ENCODE measurements at places on chromosomes 3 and 15.

GRCh38 chr3:175005193-175005592 lies 146.1 kb downstream of the NAALADL2 start:
- no peak for DNase-seq

DNA sequence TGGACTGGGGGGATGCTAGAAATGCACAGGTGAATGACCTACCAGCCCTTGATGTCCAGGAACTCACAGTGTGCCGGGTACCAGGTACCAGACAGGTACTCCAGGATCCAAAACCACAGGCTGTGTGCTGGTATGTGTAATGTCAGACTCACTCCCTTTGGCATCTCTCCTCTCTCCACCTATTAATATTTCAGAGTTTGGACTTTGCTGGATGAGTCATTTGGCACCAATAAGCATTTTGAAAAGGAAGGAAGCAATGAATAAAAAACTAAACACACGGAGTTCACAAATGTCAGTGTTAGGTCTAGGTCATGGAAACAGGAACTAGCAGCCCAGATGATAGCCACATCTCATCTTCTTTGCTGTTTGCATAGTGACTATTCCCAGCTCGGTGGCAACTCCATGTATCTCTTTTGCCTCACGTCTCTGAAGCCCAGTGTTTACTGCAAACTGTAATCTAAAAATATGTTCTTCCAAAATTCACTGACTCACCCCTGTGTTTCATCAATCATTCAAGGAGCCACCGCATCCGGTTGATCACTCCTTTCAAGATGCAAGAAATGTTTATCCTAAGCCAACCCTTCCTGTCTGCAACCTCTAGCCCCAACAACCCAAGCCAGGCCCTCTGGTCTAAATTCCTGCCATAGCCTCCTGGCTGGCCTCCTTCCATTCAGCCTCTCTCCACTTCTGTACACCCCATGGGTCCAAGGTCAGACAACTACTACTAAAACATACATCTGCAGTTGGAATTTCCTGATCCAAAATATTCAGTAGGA lies 8.4 kb downstream of the ITGB5 start:
- no peak for DNase-seq

DNA sequence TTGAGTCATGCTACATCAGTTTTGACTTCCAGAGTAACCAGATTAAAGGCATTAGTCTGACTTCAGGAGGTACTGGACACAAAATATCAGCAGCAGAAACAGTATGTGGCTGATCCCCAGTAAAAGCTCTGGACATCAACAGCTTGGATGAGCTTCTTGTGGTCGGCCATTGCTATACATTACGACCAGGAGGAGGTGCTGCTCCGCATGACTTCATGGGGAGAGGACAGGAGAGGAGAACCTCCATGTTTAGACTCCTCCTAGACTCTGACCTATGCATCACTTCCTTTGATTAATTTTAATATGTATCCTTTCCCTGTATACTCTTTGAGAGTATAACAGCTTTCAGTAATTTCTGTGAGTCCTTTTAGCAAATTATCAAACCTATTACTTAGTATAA lies 285.6 kb upstream of the ARHGEF26 start:
- no peak for DNase-seq

DNA sequence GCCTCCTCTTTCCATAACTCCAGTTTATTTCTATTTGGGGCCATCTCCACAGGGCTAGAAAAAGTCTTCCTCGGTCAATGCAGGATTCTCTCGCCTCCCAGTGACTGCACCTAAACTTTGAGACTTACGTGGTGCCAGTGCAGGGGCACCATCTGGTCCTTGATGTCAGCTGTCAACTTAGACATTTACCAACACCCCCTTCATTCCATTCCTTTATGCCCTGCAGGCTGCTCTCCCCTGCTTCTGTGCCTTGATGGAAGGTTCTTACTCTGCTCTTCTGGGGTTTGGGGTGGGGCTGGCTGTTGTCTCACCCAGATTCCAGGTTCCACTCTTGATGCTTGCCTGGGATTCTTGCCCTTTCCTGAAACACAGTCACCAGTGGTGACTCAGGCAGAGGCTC lies 101.8 kb downstream of the ST8SIA2 start:
- DNase-seq = no peak

DNA sequence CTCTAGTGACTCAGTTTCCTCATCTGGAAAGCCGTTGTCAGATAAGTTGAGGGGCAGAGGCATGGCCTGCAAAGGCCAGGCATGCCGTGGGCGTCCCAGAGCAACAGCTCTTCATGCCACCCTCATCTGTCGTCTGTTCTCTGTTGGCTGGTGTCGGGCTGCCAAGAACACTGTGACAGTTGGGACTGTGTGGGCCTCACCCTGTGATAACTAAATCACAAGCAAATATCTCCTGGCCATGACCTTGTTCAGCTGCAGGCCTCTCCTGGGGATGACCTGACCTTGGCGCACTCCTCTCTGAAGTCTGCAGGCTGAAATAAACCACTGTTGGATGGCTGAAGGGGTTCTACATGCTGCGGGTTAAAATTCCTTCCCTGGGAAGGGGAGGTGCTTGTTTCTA lies 145.9 kb downstream of the SHQ1 start:
- no peak for DNase-seq

- DNase-seq = no peak
Measured at GRCh38 chr15:97947465-97948260, 12.8 kb upstream of the ARRDC4 start.

DNA sequence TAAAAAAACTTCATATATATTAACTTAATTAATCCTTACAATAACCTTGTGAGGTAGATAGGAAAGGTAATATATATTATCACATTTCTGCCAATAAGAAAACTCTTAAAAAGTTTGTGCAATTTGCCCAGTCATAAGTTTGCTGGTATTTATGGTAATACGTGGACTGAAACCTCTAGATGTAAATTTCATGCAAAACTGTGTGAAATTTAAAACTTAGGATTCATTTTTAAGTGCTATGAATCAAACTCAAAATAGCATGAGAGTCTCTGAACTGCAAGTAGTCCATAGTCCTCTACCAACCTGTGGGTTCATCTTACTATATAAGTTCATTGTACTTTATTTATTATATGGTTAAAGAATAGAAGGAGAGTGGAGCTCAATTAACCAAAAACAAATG lies 56.4 kb downstream of the ZBTB20 start:
- no peak for DNase-seq

GRCh38 chr3:148643389-148643840 lies 54.3 kb upstream of the AGTR1 start:
- DNase-seq = no peak

GRCh38 chr15:57662802-57663201 lies 43.7 kb upstream of the POLR2M start:
- no peak for DNase-seq

DNA sequence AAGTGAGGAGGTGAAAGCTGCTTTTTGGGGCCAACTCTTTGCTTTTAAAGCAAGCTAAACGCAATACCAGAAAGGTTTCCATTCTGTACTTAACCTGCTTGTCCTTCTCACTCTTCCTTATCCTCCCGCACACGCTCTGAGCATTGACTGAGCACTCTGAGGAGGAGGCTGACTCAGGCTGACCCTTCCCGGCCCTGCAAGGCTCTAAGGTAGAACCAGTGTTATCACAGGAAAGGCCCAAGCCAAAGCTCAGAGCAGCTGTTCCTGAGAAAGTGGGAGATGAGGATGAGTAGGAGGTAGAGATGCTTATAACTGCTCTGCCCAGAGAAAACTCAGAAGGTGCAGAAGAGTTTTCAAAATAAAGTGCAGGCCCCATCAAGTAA lies 2.3 kb downstream of the B3GNT5 start:
- no peak for DNase-seq

GRCh38 chr3:187706971-187707370 lies 4.6 kb upstream of the RTP2 start:
- DNase-seq = no peak

DNA sequence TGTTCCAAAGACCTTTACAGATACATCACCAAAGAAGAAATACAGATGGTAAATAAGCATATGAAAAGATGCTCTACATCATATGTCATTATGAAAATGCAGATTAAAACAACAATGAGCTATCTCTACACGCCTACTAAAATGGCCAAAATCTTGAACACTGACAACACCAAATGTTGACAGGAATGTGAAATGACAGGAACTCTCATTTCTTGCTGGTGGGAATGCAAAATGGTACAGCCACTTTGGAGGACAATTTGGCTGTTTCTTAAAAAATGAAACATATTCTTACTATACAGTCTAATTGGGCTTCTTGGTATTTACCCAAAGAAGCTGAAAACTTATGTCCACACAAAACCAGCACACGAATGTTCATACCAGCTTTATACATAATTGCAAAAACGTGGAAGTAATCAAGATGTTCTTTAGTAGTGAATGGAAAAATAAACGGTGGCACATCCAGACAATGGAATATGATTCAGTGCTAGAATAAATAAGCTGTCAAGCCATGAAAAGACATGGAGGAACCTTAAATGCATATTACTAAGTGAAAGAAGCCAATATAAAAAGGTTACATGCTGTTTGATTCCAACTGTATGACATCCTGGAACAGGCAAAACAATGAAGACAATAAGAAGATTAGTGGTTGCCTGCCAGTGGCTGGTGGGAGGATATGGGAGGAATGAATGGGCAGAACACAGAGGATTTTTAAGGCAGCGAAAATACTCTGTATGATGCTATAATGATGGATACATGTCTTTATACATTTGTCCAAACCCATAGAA lies 81.3 kb upstream of the NEDD4 start:
- no peak for DNase-seq

DNA sequence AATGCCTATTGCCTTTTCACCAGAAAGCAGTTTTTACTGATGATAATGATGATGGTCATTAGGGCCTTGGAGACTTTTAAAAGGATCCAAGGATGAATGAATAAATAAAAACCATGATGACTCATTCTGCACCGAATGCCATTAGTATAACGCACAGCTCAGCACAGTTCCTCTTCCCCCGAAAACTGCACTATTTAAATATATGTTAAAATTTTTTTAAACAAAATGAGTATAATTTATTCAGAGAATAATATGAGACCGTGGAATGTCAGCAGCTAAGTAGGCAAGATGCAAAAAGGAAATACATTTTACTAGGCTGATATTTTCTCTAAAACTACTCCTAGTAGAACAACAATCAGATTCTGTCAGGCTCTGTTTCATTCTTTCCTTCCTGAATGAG lies 83.4 kb upstream of the NANOGP8 start:
- DNase-seq = no peak

DNA sequence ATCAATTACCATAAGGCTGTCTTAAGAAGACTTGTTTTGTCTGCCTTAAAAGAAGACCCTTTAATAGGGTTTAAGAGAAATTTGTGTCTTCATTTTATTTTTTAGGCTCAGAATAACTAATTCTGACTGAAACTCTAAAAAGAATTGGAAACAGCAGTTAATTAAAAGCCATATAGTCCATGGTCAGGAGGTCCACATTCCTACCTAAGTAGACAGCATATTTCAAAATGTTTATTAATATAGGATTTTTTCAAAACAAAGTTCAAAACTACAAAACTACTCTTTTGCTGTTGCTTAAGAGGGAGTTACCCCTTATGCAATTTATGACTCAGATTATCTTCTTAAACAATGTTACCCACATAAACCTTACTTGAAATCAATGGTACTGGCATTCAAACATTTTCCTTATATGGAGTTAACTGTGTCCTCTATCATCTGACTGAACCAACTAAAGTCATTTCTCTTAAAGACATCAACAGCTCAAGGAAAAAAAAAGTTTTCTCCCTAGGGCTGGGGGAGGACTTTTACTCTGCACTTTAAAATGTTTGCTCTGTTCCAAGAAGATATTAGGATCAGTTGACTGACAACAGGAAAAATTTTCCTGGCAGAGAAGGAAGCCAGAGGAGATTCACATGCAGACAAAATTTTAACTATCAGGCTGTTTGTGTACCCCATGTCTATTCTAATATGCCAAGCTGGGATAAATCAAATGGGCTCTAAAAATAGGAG lies 56.8 kb upstream of the NANOGP8 start:
- DNase-seq = no peak

- DNase-seq = no peak
Measured at GRCh38 chr3:175432376-175433025, 573.4 kb downstream of the NAALADL2 start.

- DNase-seq = no peak
Measured at GRCh38 chr3:113736548-113737089, 9.4 kb downstream of the NAA50 start.

DNA sequence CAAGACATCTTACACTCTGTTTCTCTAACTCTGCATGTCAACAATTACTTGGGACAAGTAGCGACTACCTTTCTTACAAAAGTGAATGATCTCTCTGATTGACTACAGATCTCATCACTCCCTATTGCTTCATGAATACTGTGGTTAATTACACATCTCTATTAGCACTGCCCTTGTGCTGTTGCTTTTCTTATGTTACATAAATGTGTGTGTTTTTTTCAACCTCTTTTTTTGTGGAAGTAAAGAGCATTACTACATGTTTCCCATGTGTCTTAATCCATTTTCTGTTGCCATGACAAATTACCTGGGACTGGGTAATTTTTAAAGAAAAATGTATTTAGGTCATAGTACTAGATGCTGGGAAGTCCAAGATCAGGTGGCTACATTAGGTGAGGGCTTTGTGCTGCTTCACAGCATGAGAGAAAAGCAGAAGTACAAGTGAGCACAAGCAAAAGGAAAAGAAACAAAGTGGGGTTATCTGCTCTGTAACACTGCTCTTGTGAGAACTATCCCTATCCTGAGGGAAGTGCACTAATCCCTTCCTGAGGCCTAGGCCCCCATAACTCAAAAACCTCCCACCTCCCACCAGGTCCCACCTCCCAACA lies 298.2 kb upstream of the SATB1 start:
- DNase-seq = no peak

DNA sequence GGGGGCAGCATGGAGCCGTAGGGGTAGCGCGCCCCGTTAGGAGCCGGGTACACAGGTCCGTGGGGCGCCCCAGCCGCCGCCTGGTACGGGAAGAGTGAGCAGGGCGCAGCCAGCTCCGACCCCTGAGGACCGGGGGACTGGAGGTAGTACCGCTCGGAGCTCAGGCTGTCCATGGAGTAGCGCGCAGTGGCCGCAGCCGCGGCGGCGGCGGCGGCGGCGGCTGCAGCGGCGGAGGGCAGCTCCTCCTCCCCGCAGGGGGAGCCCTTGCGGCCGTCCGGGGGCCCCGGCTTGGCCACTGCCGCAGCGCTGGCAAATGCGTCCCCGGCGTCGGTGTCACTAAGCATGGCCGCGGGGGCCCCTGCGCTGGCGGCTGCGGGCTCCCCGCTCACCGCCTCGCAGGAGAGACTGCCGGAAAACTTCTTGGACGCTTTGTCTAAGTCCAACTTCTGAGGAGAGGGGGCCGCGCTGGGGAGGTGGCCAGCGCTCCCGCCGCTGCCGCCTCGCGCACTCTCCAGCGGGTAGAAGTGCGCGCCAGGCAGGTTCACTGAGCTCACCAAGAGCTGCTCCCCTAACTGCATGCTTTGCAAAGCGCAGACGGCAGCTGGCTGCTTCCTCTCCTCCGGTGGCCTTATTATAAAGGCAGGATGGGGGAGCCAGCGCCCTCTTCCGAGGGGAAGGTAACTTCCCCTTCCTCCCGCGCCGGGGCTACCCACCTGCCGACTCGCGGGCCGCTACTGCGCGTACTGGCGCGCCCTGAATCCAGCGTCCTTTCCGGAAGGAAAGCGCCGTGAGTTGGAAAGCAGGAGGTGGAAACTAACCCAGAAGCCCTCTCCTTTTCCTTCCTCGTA lies at the start of gene EOMES:
EOMES (minus strand) TSS at position 607 of the 848 bp plus-strand sequence; CDS start at position 578, 29 bp downstream.
- peak; percentile 61 for DNase-seq
